CD8-positive, alpha-beta memory T cell (primary cell): ENCODE measurements at places on chromosomes 6 and 20. TPM values are rescaled to one million over a fixed set of nuclear protein-coding genes. Genes with fewer than 3 reads are reported as not detected.

The MYT1 gene
- polyA plus RNA-seq = not detected

DNA sequence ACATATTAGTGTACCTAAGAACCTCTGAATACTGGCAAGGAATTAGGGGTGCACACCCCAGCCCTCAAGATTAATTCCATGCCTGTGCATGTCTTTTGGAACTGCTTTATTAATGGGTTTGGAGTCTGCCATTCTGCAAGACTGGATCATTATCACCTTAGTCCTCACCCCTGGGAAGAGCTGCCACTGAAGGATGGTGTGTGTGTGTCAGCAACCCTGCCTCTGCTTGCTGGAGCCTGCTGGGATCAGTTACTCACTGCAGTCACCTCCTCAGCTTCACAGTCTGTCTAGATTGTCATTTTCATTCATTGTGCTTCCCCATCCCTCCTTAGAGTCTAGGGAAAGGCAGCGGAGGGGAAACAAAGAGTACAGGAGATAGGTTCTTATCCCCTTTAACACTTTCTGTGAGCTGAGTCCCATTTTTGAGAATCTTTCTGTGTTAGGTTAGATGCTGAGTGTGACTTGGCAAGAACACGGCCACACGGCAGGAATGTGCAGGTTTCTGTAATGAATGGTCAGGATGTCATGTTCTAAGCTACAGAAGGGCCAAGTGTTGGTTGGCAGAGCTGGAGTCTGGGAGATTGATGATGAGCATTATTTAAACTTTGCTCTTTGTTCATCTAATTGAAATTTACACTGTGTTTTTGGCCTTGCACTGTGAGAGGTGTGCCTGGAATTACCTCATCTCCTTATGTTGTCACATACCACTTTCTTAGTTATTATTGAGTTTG lies 21.1 kb downstream of the GHRH start:
- DNase-seq = no peak

DNA sequence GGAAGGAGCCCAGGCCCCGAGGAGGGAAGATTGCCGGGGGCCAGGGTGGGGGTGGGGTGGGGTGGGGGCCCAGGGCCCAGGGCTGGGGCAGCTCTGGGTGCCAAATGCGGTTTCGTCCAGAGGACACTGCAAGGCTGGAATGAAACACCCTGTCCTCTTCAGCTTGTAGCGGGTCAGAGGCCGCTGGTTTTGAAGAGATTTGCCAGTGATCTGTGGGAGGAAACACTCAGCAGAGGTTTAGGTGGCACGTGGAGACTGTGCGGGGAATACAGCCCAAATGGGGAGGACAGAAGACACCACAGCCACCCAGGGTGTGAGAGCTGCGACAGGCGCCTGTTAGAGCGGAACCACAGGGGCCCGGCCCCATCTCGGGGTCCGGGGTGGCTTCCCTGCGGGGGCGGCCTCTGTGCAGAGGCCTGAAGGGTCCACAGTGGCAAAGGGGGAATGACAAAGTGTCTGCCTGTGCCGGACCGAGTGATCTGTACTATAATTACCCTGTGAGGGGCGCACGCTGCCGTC lies 29.2 kb downstream of the FRMD1 start:
- DNase-seq = no peak

DNA sequence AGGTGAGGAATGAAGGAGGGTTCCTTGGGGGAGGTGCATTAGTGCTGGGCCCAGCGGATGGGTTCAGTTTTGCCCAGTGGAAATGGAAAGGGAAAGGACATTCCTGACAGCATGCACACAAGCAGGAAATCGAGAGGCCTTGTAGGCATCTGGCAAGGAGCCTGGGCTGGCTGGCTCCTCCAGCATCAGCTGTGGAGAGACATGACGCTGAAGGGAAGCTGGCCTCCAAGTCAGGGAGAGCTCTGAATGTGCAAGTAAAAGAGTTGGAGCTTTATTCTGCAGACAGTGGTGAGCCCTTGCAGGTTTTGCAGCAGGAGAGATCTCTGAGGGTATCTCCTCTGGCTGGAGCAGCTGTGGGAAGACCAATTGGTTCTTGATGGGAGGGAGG lies 154.3 kb downstream of the MRPL14 start:
- DNase-seq = no peak
